ENCODE measurements at places on chromosomes 11 and 22.

GRCh38 chr11:5242208-5242607, 7.4 kb downstream of the HBG1 start:
- no peak for DNase-seq

GRCh38 chr22:29689206-29689879, 30.5 kb upstream of the CABP7 start:
- DNase-seq = no peak

DNA sequence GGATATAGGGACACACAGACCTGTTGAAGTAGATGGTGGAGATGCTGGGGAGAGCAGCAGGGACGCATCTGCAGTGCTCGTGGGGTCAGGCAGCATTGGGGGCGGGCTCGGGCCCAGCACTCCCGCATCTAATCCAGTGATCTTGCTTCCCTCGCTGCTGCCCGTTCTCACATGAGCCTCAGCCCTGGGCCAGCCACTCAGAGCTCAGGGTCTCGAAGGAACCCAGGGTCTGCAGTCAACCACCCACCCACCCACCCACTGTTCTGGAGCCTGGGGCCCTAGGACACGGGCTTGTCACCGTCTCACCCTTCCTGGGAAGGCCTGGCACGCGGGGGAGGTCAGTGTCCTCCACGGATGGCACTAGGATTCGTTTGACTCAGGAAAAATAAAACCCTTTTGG, 406.0 kb downstream of the TBC1D22A start:
- no peak for DNase-seq

- no peak for DNase-seq
These were observed 80.3 kb downstream of the CASP12 start for GRCh38 chr11:104817973-104818372.

GRCh38 chr11:85965202-85965601, 103.7 kb downstream of the PICALM start:
- DNase-seq = no peak

DNA sequence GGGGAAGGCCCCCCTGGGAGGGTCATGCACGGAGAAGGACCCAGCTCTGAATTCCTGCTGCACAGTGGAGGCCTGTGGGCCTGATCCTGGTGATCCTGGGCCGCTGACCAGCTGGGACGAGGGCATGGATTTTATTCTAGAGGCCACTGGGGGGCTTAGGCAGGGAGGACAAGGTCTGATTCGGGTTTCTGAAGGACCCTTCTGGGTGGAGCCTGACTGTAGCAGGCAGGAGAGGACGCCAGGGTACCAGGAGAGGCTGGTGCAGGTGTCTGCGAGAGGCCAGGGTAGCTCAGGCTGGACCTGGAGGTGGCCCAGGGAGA, 31.3 kb downstream of the MPPED1 start:
- DNase-seq = no peak

DNA sequence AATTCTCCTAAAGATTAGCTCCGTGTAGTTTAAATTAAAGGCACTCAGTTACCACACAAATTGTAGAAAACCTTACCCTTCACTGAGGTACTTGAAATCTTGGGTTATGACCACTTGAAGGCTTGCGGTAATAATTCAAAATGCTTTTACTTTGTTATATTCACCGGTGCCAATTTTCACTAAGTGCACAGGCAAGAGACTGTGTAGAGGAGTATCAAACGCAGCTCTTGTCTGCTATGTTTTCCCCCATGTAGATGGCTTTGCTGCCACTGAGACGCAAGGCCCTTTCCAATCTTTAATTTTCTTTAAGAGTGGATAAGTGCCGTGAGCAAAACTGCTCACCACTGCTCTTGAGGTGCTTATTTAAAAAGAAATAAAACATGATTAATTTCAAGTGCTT, 155.8 kb downstream of the CADM1 start:
- no peak for DNase-seq

- DNase-seq = no peak
These were observed 56.8 kb downstream of the RPL27A start for GRCh38 chr11:8739309-8739793.

- DNase-seq = no peak
These were observed 437.8 kb upstream of the CCDC90B start for GRCh38 chr11:83723999-83724398.

DNA sequence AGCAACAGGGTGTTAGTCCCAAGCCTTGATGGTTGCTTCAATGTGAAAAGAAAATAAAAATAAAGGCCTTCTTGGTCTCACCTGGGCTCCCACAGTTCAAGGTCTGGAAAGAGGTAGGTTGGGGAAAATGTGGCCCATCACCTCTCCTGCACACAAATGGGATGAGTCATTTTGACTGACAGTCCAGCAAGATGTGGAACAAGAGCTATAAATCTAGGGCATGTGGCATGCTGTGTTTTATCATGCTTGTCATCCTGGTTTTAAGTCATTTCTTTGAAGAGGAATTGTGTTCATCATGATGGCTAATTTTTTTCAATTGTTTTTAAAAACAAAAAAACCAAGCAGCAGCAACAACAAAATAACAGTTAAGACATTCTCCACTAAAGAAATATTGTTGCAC, 503.7 kb downstream of the NTM start:
- DNase-seq = no peak

DNA sequence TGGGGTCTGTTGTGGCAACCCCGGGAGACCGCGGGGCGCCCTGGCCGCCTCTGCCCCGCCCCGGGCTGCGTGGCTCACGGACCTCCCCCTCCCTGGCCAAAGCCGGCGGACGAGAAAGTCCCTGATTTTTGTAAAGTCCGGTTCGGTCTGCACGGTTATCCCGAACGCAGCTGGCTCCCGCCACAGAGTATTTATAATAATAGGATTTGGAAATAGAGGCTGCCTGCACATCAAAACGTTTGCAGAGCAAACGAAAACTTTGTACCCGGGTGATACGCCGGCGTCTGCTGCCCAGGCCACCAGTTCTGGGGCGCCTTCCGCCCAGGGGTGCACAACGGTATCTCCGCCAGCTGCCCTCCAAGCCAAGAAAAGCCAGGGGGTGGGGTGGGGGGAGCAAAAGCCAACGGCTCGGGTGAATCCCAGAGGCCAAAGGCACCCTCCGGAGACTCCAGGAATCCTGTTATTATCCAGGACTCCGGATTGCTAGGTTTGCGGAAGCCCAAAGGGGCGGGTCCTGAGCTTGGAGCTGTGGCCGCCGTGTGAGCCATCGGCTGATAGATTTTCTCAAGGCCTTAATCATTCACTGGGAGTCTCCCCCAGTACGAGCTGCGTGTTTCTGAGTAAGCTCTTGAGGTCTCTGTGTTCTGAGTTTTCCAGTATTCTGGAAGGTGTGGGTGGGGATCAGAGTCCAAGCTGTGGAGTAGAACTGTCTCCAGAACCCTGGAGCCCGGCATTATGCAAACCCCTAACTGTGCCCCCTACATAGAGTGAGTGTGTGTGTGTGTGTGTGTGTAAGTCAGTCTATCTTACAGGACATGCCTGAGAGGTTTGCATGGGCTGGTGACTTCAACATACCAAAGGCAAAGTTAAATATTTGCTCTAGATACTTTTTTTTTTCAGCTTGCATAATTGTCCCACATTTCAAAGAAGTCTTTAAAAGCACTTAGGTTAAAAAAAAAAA, 673 bp upstream of the SHANK2 start:
- DNase-seq = no peak

GRCh38 chr11:121508449-121508848, 55.7 kb upstream of the SORL1-AS1 start:
- no peak for DNase-seq

DNA sequence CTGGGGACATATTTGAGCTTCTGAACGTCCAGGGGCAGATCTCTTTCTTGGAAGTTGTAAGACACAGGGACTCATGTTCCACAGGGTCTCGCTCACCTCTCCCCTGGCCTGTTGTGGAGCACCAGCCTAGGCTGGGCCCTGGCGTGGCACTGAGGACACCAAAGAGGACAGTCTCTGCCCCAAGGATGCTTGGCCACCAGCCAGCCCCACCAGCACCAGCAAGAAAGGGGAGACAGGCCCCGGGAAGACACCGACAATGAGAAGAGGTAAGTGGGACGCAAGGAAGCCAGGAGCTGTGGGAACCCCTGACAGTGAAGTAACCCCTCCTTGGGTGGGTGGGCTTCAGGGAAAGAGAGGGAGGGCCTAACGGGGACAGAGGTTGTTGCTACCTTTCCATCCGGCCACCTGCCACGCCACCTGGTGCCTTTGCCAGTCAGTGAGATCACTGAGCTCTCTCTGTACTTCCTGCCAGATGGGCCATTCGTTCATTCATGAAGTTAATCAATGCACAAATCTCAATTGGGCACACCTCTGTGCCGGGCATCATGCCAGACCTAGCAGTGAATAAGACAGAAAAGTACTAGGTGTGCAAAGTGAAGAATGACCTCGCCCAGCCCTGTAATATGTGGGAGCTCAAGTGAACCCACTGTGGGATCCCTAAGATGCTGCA, 11.1 kb downstream of the APOL5 start:
- no peak for DNase-seq

- no peak for DNase-seq
These were observed 84.5 kb downstream of the JRKL start for GRCh38 chr11:96474263-96474662.

GRCh38 chr22:26367402-26368245, 61.4 kb upstream of the ASPHD2 start:
- DNase-seq = peak; percentile 45

- DNase-seq = no peak
These were observed 88.4 kb upstream of the RTL6 start for GRCh38 chr22:44586351-44586990.

DNA sequence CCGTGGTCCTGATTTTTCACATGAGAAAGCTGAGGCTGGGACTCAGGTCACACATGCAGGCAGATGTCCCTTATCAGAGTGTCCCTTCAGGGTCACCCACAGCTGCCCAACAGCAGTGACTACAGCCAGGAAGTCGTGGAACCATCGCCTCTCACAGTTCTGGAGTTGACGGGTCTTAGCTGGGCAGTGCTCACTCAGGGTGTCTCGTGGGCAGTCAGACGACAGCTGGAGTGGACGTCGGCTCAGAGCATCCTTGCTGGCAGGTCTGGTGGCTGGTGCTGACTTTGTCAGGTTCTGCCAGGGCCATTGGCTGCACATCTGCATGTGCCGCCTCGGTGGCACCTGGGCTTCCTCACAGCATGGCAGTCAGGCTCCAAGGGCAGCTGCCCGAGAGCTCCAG, 35.6 kb upstream of the TH start:
- DNase-seq = no peak

GRCh38 chr11:128098781-128099180, 488.6 kb downstream of the ETS1 start:
- DNase-seq = no peak

- no peak for DNase-seq
These were observed 438.1 kb downstream of the NTM start for GRCh38 chr11:131808470-131808869.

GRCh38 chr22:30296833-30297232, 7.5 kb upstream of the CASTOR1 start:
- DNase-seq = no peak

DNA sequence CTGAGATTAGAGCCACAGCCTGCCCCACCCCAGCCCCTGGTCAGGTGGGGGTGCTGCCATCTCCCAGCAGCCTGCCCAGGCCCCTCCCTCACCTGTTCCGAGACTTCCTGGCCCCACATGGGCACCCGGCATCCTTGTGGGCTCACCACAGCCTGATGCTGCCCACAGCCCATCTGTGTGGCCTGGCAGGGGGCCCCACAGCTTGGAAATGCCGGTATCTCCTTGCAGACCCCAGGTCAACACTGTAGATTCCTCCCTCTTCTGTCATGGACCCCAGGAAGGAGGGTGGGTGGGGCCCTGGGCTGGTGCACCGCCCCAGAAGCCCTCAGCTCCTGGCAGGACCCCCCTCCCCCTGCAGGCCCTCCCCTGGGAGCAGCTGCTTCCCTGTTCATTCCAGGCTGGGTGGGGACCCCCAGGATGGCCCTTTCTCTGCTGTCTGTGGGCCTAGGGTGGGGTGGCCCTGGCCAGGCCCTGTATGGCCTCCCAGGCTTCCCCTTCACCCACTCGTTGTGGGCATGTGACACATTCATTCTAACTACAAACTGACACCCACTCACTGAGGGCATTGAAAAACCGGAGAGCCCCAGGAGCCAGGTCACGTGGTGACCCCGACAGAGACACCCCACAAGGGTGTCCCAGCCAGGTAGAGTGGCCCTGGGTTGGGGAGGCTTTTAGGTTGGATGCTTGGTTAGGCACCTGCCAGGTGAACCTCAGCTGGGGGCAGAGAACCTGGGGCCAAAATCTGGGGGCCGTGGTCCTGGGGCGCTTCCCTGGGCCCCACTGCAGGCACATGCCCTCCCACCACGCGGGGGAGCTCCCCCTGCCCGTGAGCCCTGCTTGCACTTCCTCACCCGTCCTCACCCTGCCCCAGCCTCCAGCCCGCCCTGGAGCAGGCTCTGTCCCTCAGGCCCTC, 44.1 kb upstream of the CCDC188 start:
- DNase-seq = no peak

GRCh38 chr22:44326491-44326885, 13.7 kb upstream of the SHISAL1 start:
- no peak for DNase-seq

DNA sequence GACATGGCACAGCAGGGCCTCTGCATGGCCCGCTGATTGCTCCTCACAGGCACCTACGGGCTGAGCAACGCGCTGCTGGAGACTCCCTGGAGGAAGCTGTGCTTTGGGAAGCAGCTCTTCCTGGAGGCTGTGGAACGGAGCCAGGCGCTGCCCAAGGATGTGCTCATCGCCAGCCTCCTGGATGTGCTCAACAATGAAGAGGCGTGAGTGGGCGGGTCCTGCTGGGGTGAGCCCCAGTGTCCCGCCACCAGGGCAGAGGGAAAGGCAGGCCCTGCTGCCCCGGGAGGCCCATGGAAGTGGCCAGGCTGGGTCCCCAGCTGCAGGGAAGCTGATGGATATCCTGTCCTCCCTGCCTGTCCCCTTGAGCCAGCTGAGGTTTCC, 18.6 kb upstream of the DGCR8 start:
- DNase-seq = no peak

DNA sequence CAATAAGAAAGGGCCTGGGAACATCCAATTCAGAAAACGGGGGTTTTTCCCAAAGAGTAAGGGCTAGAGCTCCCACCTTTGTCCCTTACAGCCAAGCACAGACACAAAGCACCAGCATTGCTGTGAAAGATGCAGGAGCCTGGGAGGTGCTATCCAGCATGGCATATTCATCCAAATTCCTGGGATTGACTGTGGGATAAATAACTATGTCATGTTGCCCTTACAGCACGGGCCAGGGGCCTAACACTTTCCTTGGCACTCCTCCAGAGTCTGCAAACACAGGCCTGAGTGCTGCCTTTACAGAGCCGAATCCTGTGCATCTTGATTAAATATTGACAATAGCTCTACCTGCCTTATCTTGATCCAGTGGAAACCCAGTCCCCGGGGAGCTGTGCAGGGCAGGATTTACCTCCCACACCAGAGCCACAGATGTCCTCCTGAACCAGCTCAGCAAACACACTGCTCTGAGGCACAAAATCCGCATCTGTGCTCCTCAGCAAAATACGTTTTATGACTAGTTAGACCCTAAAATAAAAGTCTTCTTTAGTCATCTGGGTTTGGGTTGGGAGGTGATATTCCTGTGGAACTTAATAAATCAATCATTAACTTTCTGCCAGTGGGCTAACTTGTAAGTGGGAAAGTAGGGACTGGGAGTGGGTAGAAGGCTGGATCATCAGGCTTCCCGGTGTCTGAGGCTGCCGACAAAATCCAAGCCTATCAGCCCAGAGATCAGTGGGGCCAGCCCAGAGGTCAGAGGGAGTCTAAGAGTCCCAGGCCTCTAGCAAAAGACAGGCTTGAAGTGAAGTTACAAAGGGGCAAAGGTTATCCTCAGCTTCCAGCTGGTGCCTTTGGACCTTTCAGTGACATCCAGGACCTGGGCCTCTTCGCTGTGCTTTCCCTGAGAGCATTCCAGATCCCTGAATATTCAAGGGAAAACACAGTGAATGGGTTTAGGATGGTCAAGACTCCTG, 36.5 kb downstream of the POU2AF3 start:
- no peak for DNase-seq
